Activated T-helper 2 cell treated with anti-CD3 and anti-CD28 coated beads, Interferon-gamma antibody, Interleukin-2, Interleukin-4, amounts not matched to agents 10 μg/mL and 5 μg/mL and 100 μg/mL, durations not matched to agents 14 hours and 24 hours and 36 hours (primary cell): ENCODE measurements at places on chromosomes 12 and 14. TPM values are rescaled to one million over a fixed set of nuclear protein-coding genes. Genes with fewer than 3 reads are reported as not detected.
A peak's percentile ranks its signal among the peaks of the same experiment; 100 is the strongest.

Gene TAS2R43
- total RNA-seq: 1.1 and 1.8 TPM in 2 replicates

DNA sequence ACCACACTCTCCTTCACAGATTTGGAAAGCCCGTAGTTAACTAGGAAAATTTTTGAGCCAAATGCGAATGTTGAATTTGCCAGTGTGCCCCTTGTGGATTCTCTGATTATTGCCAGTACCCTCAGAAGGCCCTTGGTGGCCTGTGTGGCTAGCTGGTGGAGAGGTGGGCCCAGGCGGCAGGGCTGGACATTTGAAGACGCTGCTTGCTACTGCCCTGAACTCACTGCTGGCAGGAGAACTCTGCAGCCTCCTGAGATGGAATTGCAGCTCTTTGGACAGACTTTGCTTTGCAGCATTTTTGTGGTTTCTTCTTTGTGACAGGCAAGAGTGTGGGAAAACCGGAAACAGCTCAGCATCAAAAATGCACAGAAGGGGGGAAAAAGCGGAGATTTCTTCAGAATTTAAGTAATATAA is 97.6 kb downstream of the TGFB3 start:
- H3K27ac ChIP-seq: no peak overlapping the region
- peaks cover 5% of the 10 kb centered on the region for H3K36me3 ChIP-seq
- H3K4me1 ChIP-seq: peaks cover 3% of the 10 kb centered on the region
- no peaks in the 10 kb centered on the region for H3K27me3 ChIP-seq
- no peak overlapping the region for H3K4me3 ChIP-seq

GRCh38 chr12:101414533-101415119 is 7.1 kb upstream of the ARL1 start:
- H3K27me3 ChIP-seq: peaks cover 18% of the 10 kb centered on the region
- H3K36me3 ChIP-seq: no peaks in the 10 kb centered on the region
- DNase-seq: no peak

DNA sequence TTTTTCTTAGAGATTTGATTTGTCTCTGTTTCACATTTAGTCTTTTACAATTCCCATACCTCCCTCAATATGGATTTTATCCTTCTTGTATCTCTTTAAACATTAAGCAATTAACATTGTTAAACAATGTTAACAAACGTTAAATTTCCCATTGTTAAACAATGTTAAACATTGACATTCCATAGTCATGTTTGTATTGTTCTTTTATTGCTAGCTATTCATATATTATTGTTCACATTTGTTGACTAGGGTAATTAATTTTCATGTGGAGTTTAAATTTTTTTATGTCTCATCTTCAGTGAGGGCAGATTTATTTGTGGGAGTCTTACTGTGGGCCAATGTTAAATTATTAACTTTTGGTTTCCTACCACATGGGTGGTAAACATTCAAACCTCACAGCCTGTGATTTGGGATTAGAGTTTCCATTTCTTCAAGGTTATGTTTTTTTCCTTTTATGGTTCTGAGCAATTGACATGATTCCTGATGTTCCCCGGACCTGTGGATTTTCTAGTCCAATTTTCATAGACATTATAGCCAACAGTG is 294.3 kb downstream of the ALG10B start:
- no peaks in the 10 kb centered on the region for H3K36me3 ChIP-seq
- no peaks in the 10 kb centered on the region for H3K27me3 ChIP-seq
- no peak overlapping the region for H3K27ac ChIP-seq
- DNase-seq: no peak
- H3K4me1 ChIP-seq: no peaks in the 10 kb centered on the region
- H3K4me3 ChIP-seq: no peak overlapping the region

Gene BCL2L14
- total RNA-seq: 1.2 and 1.4 TPM in 2 replicates

DNA sequence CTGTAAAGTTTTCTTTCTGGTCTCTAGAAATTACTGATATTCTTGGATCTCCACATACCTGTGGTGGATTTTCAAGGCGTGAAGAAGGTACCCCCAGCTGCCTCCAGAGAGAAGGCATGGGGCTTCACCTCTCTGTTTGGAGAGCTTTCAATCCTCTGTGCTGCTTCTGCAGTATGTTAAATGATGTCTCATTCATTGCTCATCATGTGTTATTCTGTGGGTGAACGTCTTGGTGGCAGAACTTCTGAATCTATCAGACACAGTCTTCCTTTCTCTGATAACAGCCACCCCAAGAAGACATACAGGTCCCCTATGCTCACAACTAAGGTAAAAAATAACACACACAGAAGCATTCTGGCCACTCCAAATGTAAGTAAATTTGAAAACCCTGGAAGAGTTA is 221.3 kb upstream of the TMEM260 start:
- DNase-seq: no peak
- H3K27ac ChIP-seq: peak overlapping the region; percentile 40
- no peak overlapping the region for H3K4me3 ChIP-seq
- no peaks in the 10 kb centered on the region for H3K36me3 ChIP-seq
- peaks cover 27% of the 10 kb centered on the region for H3K4me1 ChIP-seq

GRCh38 chr12:100675432-100675831 is 101.9 kb downstream of the GAS2L3 start:
- no peaks in the 10 kb centered on the region for H3K36me3 ChIP-seq
- no peak overlapping the region for H3K27ac ChIP-seq
- H3K4me3 ChIP-seq: no peak overlapping the region

GRCh38 chr14:69171569-69171968 is 18.6 kb upstream of the DCAF5 start:
- no peaks in the 10 kb centered on the region for H3K36me3 ChIP-seq
- DNase-seq: no peak
- H3K27ac ChIP-seq: no peak overlapping the region
- H3K4me1 ChIP-seq: no peaks in the 10 kb centered on the region

Gene PKP2
- 0.11 TPM in 1 of 2 replicates, not detected in the other for total RNA-seq

DNA sequence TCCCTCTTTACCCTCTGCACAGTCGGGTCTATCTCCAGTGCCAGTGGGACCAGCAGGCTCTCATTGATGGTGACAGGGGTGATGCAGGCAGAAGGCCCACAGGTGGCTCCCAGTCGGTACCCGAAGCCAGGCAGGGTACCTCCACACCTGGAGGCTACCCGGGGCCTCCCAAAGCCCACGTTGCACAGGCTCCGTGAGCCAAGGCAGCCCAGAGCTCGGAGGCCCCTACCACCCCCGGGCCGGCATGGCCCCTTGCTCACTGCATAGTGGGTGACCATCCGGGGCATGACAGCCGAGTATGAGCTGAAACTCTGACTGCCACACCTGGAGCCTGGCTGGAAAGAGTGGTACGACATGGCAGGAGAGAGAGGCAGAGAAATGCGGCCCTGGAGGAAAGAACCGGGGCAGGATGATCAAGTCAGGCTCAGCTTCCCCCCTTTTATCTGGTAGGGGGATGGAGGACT is at the start of gene KRT82:
TSS of gene KRT82 (minus strand) at position 414 of the 464 bp plus-strand sequence. CDS start at position 356, 58 bp downstream.
- no peaks in the 10 kb centered on the region for H3K36me3 ChIP-seq
- no peaks in the 10 kb centered on the region for H3K4me1 ChIP-seq
- H3K27ac ChIP-seq: no peak within 1 kb of the TSS
- no peak for DNase-seq
- H3K4me3 ChIP-seq: no peak within 1 kb of the TSS

Gene HOXC6
- not detected in 2 replicates for total RNA-seq

Gene CINP
- total RNA-seq: 39.6 and 42.9 TPM in 2 replicates

GRCh38 chr12:107429006-107429705 is 256.4 kb upstream of the PWP1 start:
- H3K36me3 ChIP-seq: no peaks in the 10 kb centered on the region
- H3K4me1 ChIP-seq: peaks cover 17% of the 10 kb centered on the region
- no peak overlapping the region for H3K27ac ChIP-seq
- no peak for DNase-seq

Gene TTC9
- 6.1 and 6.6 TPM in 2 replicates for total RNA-seq

Gene CBLN3
- 5.4 and 5.5 TPM in 2 replicates for total RNA-seq

Gene SRRM4
- total RNA-seq: not detected in 2 replicates

DNA sequence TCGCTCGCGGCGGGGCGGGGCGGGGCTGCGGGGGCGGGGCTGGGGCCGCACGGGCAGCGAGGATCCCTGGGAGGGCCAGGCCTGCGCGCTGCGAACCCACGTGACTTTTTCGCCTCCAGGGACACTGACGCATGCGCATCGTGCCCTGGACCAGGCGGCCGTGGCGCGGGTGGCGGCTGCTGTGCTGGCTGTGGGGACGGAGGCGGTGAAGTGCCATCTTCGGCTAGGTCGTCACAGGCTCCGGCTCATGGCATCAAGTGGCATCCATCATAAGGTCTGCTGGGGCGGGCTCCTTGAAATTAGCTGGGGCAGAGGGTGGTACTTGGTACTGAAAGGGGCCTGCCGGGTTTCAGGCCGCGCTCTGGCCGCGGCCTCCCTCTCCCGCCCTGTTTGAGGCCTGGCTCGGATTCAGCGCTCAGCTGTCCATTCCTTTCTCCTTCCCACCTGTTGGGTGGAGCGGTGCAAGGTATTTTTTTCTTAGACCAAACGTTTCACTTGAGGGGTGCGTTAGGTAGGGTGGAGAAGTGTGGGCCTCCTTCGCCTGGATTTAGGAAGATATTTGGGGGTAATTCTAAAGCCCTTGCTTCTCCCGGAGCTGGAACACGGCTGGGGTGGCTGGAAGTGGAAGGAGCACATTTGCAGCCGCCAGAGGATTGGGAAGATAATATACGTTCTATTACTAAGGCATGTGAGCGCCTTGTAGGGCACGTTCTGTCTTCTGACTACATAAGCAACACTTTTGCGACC is at the start of gene PRPF39:
TSS of gene PRPF39 (plus strand) at position 141 of the 747 bp plus-strand sequence. CDS start 11,124 bp downstream, outside the sequence.
- peak; percentile 94 for DNase-seq
- H3K36me3 ChIP-seq: peaks cover 35% of the 10 kb centered on the region
- H3K27me3 ChIP-seq: no peaks in the 10 kb centered on the region
- peak within 1 kb of the TSS; percentile 97 for H3K27ac ChIP-seq

GRCh38 chr14:57277062-57277461 is 8.3 kb downstream of the AP5M1 start:
- peaks cover 6% of the 10 kb centered on the region for H3K4me1 ChIP-seq
- H3K36me3 ChIP-seq: peaks cover 45% of the 10 kb centered on the region
- no peaks in the 10 kb centered on the region for H3K27me3 ChIP-seq
- no peak overlapping the region for H3K4me3 ChIP-seq
- no peak for DNase-seq
- no peak overlapping the region for H3K27ac ChIP-seq
